ENCODE measurements at places on chromosomes 7 and 10.

DNA sequence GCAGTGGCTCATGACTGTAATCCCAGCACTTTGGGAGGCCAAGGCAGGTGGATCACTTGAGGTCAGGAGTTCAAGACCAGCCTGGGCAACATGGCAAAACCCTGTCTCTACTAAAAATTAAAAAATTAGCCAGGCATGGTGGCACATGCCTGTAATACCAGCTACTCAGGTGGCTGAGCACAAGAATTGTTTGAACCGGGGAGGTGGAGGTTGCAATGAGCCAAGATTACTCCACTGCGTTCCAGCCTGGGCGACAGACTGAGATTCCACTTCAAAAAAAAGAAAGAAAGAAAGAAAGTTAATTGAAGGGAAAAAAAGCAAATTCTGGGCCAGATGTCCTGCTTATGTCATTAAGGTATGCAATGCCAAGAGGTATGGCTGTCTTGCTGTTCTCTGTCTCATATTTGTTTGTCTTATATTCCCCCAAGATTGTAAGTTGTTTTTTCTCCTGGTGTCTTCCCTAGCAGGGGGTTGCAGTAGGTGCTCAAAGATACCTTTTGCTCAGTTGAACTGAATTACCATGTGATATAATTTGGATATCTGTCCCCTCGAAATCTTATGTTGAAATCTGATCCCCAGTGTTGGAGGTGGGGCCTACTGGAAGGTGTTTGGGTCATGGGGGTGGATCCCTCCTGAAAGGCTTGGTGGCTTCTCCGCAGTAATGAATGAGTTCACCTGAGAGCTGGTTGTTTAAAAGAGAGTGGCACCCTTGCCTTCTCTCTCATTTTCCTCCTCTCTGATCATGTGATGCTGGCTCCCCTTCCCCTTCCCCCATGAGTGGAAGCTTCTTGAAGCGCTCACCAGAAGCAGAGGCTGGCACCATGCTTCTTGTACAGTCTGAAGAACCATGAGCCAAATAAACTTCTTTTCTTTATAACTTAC lies 60.9 kb downstream of the MYOF start:
- H3K36me3 ChIP-seq = peaks cover 32% of the 10 kb centered on the region
- peaks cover 12% of the 10 kb centered on the region for H3K4me1 ChIP-seq
- no peak overlapping the region for H3K27ac ChIP-seq
- H3K4me3 ChIP-seq = no peak overlapping the region
- DNase-seq = peak; percentile 73

GRCh38 chr10:18437486-18437885 lies 213.9 kb downstream of the NSUN6 start:
- DNase-seq = no peak
- H3K4me1 ChIP-seq = no peaks in the 10 kb centered on the region
- H3K4me3 ChIP-seq = no peak overlapping the region
- no peak overlapping the region for H3K27ac ChIP-seq

DNA sequence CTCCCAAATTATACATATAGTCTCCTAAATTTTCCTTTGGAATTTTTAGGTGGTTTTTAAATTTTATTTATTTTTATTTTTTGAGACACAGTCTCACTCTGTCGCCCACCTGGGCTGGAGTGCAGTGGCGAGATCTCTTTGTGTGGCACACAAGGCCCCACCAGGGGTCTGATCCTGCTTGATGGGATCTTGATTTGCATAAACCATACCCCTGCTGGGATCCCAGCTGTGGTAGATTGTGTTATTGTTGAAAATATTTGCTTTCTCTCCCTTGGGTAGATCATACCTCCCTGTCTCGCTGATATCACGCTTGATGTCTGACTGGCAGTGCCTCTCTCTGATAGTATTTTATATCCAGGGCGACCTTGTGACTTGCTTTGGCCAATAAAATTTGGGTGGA lies 5.6 kb upstream of the MUC3A start:
- peak; percentile 77 for DNase-seq
- H3K36me3 ChIP-seq = no peaks in the 10 kb centered on the region
- H3K27ac ChIP-seq = no peak overlapping the region
- H3K27me3 ChIP-seq = no peaks in the 10 kb centered on the region
- no peaks in the 10 kb centered on the region for H3K4me1 ChIP-seq
- no peak overlapping the region for H3K4me3 ChIP-seq

DNA sequence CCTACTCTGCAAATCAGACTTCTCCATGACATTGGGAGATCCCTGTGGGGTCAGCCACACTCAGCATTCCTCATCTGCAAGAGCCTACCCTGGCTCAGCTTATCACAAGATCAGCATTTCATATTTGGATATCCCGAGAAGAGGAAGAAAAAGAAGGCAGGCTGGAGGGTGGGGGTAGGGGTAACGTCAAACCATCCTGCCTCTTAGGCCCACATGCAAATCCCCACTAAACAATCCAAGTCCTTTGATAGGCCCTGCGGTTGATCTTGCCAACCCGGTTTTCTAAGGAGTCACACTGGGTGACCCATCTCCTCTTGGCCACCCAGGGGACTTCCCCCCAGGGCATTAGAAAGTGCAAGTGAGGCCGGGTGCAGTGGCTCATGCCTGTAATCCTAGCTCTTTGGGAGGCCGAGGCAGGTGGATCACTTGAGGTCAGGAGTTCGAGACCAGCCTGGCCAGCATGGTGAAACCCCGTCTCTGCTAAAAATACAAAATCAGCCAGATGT lies 128.0 kb upstream of the CALN1 start:
- no peak overlapping the region for H3K4me3 ChIP-seq
- no peaks in the 10 kb centered on the region for H3K36me3 ChIP-seq
- H3K27ac ChIP-seq = no peak overlapping the region
- no peaks in the 10 kb centered on the region for H3K27me3 ChIP-seq
- H3K4me1 ChIP-seq = no peaks in the 10 kb centered on the region

GRCh38 chr7:4097001-4097609 lies 585.0 kb upstream of the FOXK1 start:
- no peak overlapping the region for H3K4me3 ChIP-seq
- H3K27ac ChIP-seq = no peak overlapping the region
- no peaks in the 10 kb centered on the region for H3K4me1 ChIP-seq
- H3K27me3 ChIP-seq = no peaks in the 10 kb centered on the region

- H3K4me1 ChIP-seq = no peaks in the 10 kb centered on the region
- DNase-seq = no peak
- no peaks in the 10 kb centered on the region for H3K36me3 ChIP-seq
- no peak overlapping the region for H3K27ac ChIP-seq
Observed at GRCh38 chr10:78932054-78932386, 136.7 kb upstream of the ZMIZ1 start.

GRCh38 chr10:128173386-128173785 lies 47.2 kb upstream of the MKI67 start:
- peaks cover 9% of the 10 kb centered on the region for H3K27me3 ChIP-seq
- H3K4me1 ChIP-seq = no peaks in the 10 kb centered on the region
- no peak overlapping the region for H3K4me3 ChIP-seq
- no peak for DNase-seq
- H3K27ac ChIP-seq = no peak overlapping the region
- no peaks in the 10 kb centered on the region for H3K36me3 ChIP-seq

DNA sequence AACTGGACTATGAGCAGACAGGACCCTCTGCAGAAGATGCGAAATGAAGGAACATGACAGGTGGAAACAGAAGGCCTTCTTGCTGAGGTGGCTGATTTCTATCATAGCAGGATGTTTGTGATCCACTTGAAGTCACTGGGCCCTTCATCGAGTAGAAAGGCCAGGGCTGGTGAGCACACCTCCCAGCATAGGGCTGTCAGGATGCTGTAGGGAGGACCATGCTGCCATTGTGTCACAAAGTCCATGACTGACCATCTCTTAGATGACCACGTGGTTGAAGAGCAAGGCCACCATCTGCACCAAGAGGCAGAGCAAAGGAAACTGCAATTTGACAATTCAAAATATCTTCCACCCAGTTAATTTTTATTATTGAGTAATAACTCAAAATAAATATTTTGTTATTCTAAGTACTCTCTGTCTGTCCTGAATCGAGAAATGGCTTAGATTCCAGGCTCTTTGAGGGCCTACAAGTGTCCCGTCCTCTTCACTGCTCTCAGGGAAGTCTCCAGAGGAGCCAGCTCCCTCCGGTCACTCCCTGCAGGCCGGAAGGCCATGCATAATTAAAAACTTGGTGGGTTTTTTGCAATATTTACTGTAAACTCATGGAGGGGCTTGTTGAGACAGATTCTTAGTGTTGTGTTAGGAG lies 249.3 kb upstream of the ZMIZ1 start:
- H3K36me3 ChIP-seq = no peaks in the 10 kb centered on the region
- no peak overlapping the region for H3K27ac ChIP-seq
- DNase-seq = no peak

DNA sequence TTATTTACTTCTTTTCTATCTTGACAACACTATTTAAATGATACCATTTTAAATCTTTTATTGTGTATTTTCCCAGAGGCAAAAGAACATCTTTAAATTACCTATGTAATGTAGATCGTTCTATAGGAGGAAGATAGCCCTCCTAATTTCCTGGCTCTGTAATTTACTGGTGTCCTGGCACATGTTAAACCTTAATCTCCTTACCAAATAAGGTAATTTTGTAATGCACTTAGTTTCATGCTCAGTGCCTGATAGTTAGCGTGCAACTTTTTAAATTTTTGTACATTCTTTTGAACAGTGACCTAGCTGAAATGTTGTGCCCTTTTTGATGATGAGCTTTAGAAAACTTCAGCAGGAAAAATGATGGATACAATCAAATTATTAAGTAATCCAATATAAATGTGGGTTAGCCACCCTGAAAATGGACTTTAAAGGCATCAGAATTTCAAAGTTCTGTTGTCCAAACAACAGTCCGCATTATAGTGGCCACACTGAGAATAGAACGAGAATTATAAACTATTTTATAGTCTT lies 81.4 kb downstream of the ABCB5 start:
- peaks cover 16% of the 10 kb centered on the region for H3K4me1 ChIP-seq
- no peaks in the 10 kb centered on the region for H3K27me3 ChIP-seq
- no peak overlapping the region for H3K4me3 ChIP-seq
- no peaks in the 10 kb centered on the region for H3K36me3 ChIP-seq
- no peak for DNase-seq

GRCh38 chr10:86744067-86744725 lies 12.2 kb upstream of the BMPR1A start:
- H3K27me3 ChIP-seq = no peaks in the 10 kb centered on the region
- H3K27ac ChIP-seq = no peak overlapping the region
- no peaks in the 10 kb centered on the region for H3K4me1 ChIP-seq
- no peaks in the 10 kb centered on the region for H3K36me3 ChIP-seq
- H3K4me3 ChIP-seq = no peak overlapping the region

GRCh38 chr7:3649678-3650440 lies 348.8 kb downstream of the SDK1 start:
- H3K27ac ChIP-seq = no peak overlapping the region
- H3K4me3 ChIP-seq = no peak overlapping the region
- H3K27me3 ChIP-seq = no peaks in the 10 kb centered on the region

DNA sequence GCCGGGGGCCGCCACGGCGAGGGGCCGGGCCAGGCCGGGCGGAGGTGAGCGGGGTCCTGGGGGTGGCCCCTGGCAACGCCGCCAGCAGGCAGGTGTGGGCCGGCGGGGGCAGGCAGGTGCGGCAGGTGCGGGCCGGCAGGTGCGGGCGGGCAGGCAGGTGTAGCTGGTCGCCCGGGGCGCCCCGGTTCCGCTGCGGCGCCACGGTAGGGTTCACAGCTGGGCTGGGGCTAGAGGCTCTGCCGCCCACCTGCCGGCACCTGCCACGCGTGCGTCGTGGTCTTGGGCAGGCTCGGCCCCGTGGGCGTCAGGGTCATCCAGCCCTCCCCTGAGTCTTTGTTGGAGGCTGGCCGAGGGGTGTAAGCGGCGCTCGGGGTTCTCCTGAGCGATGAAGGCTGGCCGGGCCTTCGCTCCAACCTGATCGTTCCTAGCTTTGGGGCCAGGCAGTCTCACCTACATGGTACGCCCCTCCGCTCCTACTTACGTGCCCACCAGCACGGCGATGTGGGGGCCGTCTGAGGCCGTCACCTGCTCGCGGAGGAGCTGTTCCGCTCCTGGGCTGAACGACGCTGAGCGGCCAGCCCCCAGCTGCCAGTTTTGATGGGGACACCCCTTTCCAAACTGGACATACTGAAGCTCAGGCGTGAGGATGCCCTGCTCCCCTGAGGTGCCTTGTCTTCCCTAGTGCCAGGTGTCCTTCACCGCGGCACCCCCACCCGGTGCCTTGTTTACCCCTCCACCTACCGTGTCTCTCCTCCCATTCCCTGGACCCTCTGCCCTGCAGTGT lies 493 bp downstream of the ZMIZ2 start:
- H3K27ac ChIP-seq = peak overlapping the region; percentile 38
- no peaks in the 10 kb centered on the region for H3K4me1 ChIP-seq
- no peaks in the 10 kb centered on the region for H3K27me3 ChIP-seq
- peak; percentile 58 for DNase-seq
- no peaks in the 10 kb centered on the region for H3K36me3 ChIP-seq
